Colonic mucosa (tissue), 4 donors: ENCODE measurements at places on chromosomes 2 and 18.
A peak's percentile ranks its signal among the peaks of the same experiment; 100 is the strongest.

DNA sequence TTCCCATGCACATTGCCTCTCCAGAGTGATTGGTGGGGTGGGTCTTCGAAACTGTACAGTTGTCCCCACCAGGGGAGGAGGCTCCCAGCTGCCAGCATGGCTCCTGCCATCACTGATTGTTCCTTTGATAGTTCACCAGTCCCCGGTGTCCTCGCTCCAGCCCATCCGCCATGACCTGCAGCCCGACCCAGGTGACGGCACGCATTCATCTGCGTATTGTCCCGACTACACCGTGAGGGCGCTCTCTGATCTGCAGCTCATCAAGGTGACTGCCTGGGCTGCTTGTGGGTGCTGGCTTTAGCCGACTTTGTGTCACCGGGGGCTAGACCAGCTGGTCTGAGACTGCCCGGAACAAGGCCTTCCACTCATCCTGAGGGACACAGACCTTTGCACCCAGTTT is 12.4 kb downstream of the CNNM3 start:
- H3K36me3 ChIP-seq, result peaks cover 4% of the 10 kb centered on the region
- H3K27me3 ChIP-seq, result no peaks in the 10 kb centered on the region
- DNase-seq, result no peak
- H3K27ac ChIP-seq, result no peak overlapping the region
- no peaks in the 10 kb centered on the region for H3K4me1 ChIP-seq
- no peak overlapping the region for H3K4me3 ChIP-seq

DNA sequence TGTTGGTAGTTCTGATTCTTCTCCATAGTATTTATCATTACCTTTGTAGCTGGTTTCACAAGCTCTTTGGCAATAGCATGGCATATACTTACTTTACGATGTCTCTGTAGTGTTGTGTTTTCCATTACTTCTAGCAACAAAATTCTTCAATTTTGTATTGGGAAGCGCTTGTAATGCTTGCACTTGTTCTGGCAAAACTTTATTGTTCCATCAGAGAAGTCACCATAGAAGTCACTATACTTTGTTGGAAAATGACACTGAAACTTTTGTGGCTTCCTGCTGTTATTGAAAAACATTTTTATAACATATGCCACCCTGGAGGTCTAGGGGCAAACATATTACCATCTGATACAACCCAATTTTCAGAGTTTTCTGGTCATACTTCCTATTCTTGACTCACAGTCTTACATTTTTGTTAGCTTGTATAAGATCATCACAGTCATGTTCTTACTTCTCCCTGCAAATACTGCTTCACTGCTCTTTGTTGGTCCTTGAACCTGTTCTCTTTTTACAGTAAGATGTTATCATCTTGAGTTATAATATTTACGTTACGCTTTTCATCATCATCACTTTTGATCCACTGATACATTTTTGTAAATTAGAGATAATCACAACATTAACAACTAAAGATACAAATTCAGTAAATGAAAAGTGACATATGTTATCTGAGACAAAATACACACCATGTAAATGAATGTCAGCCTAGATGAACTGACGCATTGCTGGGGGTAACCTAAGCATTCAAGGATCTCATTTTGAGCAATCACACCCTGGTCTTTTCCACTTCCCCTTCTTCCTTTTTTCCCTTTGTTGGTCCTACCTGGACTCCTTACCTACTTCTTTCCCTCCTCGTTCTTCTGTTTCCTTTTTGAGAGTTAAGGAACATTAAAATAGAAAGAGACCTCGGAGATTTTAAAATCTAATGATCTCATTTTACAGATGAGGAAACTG is 33.3 kb upstream of the CXCR4 start:
- H3K27ac ChIP-seq, result no peak overlapping the region
- no peak overlapping the region for H3K4me3 ChIP-seq
- no peak for DNase-seq
- H3K27me3 ChIP-seq, result no peaks in the 10 kb centered on the region
- no peaks in the 10 kb centered on the region for H3K4me1 ChIP-seq

DNA sequence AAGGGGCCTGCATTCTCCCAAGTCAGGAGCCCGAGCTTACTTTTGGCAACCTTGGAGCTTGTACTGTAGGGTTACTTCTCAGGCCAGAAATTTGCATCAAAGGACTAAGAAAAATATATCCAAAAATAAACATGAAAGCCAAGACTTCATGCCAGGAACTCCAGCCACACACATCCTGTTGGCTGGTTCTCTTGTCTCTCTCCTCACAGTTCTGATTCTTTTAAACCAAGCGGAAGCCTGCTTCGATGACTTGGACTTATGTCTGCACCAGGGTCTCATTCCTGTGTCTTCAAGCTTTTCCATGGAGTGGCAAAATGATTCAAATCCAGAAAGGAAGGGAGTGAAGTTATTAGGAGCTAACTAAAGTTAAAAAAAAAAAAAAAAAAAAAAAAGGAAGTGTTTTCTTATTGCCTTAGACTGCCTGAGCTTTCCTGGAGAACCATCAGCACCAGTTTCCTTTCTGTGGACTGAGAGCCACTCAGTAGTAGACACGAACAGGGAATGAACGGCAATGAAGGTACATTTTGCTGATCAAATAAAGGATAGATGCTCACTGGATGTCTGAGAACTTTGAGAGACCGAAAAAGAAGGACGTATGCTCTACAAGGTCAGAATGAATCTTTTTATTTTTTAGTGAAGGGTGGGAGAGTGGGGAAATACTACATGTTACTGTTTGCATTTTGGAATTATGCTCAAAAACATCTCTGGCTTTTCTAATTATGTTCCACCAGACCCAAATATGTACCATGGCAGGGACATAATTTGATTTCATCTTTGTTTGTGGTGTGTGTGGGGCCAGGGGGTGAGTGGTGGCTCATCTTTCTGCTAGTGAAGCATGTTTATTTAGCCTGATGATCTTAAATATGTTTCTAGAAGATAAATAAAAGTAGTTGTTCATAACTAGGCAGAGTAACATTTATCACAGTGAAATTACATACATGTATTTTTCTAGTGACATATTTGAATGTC is 86.0 kb downstream of the RAPGEF4 start:
- DNase-seq, result no peak
- H3K27ac ChIP-seq, result no peak overlapping the region
- H3K4me3 ChIP-seq, result no peak overlapping the region
- H3K36me3 ChIP-seq, result no peaks in the 10 kb centered on the region
- H3K4me1 ChIP-seq, result no peaks in the 10 kb centered on the region

DNA sequence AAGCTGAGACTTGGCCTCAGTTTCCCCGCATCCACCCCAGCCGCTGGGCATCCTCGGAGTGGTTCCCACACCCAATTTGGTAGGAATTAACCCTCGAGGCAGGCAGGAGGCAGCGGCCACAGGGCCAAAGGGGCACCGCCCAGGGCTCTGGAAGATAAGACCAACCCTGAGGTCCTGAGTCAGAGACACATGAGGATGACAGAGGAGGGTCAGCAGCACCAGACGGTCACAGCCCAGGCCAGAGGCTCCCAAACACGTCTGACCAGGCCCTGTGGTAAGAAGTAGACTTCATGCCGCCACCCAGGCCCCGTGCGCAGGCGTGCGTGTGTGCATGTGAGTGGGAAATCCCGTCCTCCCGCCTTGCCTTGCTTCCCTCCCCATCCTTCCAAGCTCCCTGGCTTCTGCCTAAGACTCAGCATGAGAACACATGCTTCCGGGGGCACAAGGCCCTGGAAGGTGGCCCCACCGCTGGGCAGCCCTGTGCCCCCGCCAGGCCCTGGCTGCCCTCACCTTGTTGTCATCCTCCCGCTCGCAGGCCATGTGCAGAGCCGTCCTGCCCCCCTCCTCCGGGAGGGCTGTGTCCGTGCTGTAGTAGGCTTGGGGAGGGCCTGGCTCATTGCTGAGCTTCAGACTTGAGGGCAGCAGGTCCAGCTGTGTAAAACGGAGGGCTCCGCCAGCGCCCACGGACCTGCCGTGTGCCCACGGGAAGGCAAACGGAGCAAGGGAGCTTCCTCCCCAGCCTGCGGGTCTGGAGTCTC is 46.3 kb downstream of the ANKMY1 start:
- H3K27ac ChIP-seq, result no peak overlapping the region
- H3K4me3 ChIP-seq, result no peak overlapping the region
- H3K27me3 ChIP-seq, result no peaks in the 10 kb centered on the region
- H3K36me3 ChIP-seq, result no peaks in the 10 kb centered on the region
- DNase-seq, result no peak

DNA sequence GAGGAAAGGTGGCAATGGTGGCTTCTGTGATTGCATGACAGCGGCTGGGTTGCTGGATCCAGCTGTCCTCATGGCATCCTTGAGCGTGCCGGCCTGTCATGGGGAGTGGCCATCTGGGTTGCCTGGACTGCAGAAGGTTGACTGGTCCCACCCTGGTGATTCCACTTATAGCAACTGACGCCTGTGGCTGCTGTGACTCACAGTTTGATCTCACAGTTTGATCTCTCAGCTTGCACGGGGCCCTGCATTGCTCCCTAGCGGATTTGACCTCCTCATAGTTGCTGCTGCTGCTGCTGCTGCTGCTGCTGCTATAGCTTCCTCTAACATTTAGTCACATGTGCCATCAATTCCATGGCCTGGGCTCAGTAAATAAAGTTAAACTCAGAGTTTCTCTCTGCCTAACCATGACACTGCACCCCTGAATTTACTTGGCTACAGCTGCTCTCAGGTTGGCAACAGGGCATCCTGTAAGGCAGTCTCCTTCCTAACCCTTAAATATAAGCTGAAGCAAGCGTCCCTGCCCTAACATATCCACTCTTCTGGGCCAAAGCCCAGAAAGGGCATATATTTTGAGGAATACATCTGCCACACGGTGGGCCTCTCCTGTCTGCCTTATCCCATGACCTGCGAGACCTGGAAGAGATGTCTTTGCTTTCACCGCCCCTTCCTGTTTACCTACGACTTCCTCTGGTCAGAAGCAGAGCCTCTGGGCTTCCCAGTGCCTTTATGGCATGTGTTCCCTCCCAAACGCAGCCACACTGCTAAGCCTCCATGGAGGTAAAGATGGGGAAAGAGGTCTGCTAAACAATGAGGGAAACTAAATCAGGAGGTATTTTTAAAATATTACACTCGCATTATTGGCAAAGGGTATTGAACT is 37.8 kb upstream of the CCDC150 start:
- H3K4me3 ChIP-seq, result no peak overlapping the region
- H3K27me3 ChIP-seq, result no peaks in the 10 kb centered on the region
- no peaks in the 10 kb centered on the region for H3K36me3 ChIP-seq
- no peaks in the 10 kb centered on the region for H3K4me1 ChIP-seq
- no peak for DNase-seq

- DNase-seq, result no peak
- no peaks in the 10 kb centered on the region for H3K27me3 ChIP-seq
- H3K4me1 ChIP-seq, result no peaks in the 10 kb centered on the region
- H3K36me3 ChIP-seq, result no peaks in the 10 kb centered on the region
These were observed 12.5 kb upstream of the GEMIN6 start for GRCh38 chr2:38765551-38765950.

GRCh38 chr18:49081511-49082155 is 130.9 kb upstream of the SMAD7 start:
- no peak overlapping the region for H3K27ac ChIP-seq
- no peak overlapping the region for H3K4me3 ChIP-seq
- no peaks in the 10 kb centered on the region for H3K4me1 ChIP-seq
- no peak for DNase-seq
- H3K36me3 ChIP-seq, result no peaks in the 10 kb centered on the region

GRCh38 chr18:10304853-10305252 is 149.6 kb upstream of the APCDD1 start:
- no peaks in the 10 kb centered on the region for H3K27me3 ChIP-seq
- H3K4me1 ChIP-seq, result no peaks in the 10 kb centered on the region
- no peaks in the 10 kb centered on the region for H3K36me3 ChIP-seq
- DNase-seq, result peak; percentile 23

DNA sequence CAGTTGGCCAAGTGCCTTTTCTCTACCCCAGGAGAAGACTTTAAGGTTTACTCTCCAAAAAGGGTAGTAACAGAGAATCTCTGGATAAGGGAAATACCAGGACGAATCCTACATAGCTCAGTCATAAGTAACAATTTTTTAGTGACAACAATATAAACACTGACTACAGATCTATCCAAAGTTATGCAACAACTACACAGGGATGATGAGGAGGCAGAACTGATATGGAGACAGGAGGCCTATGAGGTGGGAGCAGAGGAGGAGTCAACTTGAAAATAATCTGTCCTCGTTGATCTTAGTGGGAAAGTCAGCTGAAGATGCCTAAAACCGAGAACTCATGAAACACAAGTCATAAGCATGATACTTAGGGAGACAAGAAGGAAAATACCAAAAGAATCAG is 40.2 kb downstream of the SLC35F5 start:
- H3K36me3 ChIP-seq, result no peaks in the 10 kb centered on the region
- DNase-seq, result no peak
- H3K27me3 ChIP-seq, result no peaks in the 10 kb centered on the region
- no peak overlapping the region for H3K4me3 ChIP-seq

DNA sequence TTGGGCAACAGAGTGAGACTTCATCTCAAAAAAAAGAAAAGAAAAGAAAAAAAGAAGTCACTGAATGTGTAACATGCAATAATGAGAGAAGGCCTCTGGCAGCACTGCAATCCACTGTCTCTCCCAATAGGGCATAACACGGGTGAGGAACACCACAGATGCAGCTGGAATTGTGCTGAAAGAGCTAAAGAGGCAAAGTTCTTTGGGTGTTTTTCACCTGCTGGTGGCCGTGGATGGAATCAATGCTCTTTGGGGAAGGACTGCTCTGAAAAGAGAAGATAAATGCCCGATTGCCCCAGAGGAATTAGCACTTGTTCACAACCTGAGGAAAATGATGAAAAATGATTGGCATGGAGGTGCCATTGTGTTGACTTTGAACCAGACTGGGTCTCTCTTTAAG is 31.0 kb upstream of the CYBRD1 start:
- no peak overlapping the region for H3K27ac ChIP-seq
- H3K36me3 ChIP-seq, result no peaks in the 10 kb centered on the region
- no peak overlapping the region for H3K4me3 ChIP-seq
- H3K27me3 ChIP-seq, result no peaks in the 10 kb centered on the region
- no peak for DNase-seq
- H3K4me1 ChIP-seq, result no peaks in the 10 kb centered on the region

GRCh38 chr2:73999881-74000597 is 15.3 kb downstream of the TET3 start:
- peaks cover 10% of the 10 kb centered on the region for H3K4me1 ChIP-seq
- H3K27ac ChIP-seq, result no peak overlapping the region

DNA sequence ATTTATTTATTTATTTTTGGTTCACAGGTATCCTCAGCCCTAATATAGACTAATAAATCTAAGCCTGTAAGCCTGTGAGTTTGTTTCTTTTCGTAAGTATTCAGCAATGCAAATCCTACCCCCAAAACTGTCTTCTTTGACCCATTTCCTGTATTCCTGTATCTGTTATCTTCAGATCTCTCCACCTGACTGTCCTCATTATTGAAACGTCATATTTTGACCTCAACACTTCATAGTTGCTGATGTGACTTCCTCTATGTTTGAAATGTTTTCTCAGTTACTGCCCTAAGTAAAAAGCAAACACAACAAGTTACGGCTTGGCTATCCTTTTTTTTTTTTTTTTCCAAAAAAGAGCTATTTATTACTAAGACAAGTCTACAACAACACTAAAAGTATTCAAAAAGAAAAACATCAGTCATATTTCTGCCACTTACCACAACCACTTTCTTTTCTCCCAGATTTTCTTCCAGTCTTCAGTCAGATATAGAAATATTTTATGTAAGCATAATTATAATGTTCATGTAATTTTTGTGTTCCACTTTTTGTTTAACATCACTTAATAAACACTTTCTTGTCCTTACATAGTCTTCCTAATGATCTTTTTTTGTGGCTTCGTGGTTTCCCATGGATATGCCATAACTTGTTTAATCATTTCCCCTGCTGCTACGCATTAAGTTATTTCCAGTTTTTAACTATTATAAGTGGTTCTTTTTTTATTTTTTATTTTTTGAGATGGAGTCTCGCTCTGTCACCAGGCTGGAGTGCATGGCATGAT is 45.0 kb upstream of the EML4 start:
- peaks cover 16% of the 10 kb centered on the region for H3K4me1 ChIP-seq
- H3K4me3 ChIP-seq, result no peak overlapping the region
- no peak for DNase-seq
- no peaks in the 10 kb centered on the region for H3K27me3 ChIP-seq
- no peak overlapping the region for H3K27ac ChIP-seq
